ENCODE measurements at places on chromosomes 7 and 10.

GRCh38 chr7:19295376-19295775 lies 150.2 kb upstream of the FERD3L start:
- no peak for DNase-seq

DNA sequence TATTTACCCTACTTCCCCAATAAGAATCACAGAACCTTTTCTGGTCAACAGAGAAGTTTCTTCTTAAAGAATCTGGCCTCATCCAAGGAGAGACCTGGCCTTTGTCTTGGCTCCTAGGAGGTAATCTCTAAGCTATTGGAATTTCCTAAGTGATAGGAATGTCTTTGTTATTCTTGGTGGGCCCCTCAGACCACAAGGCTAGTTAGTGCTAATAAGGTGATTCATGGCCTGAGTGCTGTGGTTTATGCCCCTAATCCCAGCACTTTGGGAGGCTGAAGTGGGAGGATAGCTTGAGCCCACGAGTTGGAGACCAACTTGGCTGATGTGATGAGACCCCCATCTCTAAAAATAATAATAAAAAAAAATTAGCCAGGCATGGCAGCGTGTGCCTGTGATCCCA lies 60.0 kb upstream of the CYP2C18 start:
- DNase-seq: no peak

DNA sequence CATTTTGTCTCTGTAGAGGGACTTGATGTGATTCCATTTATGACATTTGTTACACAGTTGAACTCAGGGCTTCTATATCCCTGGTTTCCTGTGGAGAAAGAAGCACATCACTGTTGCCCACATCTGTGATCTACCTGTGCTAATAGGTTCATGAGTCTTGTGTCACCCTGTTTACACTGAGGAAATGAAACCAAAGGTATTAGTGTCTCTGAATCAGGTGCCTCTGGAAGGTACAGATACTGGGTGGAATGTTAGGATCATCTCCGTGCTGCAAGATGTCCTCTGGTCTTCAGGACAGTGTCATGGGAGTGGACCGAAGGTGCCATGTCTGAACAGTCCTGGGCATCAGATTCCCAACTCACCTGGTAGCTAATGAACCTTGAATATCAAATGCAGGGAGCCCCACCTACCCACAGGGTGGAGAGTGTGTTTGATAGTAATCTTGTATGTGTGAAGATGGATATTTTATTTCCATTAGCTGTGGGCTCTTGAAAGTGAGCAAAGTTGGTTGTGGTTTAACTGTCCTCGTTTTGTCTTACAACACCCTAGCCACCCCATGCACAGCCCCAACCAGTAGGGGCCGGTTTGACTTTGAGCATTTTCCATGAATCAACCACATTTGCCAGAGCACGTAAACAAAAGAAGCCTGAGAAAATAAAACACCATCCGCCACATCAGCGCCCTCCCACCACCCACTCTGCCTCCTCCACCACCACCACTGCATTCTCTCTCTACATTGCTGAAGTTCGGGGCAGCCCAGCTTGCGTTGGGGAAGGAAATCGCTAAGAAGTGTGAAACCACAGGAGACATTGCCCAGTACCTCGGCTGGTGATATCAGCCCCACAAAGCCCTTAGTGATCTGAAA lies 40.7 kb downstream of the TARP start:
- DNase-seq: no peak

GRCh38 chr7:100163871-100164270 lies 4.5 kb downstream of the GAL3ST4 start:
- no peak for DNase-seq

GRCh38 chr7:91633013-91633441 lies 247.5 kb downstream of the MTERF1 start:
- DNase-seq: no peak

GRCh38 chr7:43010061-43010460 lies 77.9 kb downstream of the MRPL32 start:
- DNase-seq: no peak

DNA sequence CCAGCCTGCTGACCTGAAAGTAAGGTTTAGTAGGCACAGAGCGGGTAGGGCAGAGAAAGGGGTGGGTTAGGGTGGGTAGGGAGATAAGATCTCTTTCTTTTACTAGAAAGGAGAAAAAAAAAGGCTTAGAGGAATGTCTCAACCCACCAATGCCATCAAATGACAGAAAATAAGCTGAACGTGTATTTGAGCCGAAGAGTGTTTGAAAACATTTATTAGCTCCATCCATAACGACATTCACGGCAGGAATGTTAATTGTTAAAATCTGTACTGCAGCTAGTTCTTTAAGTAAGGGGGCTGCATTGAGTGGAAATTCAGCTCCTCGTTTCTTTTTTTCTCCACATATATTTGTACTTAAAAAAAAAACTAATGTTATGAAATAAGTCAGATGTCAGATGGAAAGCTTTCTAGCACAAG lies 63.7 kb upstream of the ARID5B start:
- DNase-seq: no peak

- no peak for DNase-seq
Measured at GRCh38 chr10:34351161-34351560, 463.9 kb downstream of the PARD3 start.

- no peak for DNase-seq
Measured at GRCh38 chr7:77209479-77210139, 10.0 kb upstream of the FGL2 start.

DNA sequence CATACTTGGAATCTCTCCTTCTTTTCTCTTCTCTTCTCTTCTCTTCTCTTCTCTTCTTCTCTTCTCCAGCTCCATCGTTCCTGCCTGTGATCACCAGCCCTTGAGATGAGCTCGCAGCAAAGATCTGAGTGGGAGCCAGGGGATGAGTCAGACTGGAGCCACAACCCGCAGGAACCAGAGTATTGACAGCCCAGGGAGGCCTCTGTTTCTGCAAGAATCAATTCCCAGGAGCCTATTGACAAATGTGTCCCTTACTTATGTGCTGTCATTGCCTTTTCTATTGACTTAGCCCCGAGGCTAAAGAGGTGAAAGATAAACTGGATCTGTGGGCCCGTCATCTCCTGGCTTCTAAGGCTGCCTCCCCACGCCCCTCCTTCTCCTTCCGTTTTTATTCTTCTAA lies 13.1 kb upstream of the HABP2 start:
- DNase-seq: peak; percentile 42

DNA sequence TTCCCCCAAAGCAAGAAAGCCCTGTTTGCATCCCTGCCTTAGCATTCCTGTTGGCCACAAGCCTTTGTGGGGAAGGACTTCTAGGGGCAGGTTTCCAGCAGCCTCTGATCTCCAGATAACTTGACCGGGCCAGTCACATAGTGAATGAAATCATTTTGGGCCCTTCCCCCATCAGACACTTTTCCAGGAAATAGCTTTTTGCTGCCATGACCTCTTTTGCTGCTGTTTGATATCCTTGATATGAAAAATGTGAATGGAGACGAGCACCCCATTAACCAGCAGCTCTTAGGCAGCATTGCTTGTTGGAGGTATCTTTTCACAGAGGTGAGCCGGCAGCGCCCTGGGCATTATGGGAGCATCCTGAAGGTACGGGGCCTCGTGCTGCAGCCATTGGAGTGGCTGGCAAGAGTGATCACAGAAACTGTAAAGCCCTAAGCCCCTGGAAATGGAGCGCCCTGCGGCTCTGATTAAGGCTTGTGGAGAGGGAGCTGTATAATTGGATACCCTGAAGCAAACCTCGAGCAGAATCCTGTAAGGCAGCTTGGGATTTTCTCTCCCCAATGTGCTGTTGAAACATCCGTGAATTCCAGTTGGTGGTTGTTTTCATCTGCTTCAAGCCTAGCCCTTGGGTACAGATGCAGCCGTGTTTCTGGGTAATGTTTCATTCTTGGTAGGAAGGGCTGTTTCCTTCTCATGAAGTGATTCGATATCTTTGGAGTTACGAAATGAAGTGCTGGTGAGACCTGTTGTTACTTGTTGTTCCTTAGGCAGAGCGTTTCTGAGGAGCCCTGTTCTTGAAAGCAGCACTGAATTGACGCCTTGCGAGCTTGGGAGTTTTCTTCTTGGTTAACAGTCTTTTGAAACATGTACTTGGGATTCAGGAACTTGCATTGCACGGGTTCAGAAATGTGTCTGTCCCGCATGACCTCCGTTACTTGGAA lies 179.0 kb downstream of the PTEN start:
- DNase-seq: peak; percentile 69

DNA sequence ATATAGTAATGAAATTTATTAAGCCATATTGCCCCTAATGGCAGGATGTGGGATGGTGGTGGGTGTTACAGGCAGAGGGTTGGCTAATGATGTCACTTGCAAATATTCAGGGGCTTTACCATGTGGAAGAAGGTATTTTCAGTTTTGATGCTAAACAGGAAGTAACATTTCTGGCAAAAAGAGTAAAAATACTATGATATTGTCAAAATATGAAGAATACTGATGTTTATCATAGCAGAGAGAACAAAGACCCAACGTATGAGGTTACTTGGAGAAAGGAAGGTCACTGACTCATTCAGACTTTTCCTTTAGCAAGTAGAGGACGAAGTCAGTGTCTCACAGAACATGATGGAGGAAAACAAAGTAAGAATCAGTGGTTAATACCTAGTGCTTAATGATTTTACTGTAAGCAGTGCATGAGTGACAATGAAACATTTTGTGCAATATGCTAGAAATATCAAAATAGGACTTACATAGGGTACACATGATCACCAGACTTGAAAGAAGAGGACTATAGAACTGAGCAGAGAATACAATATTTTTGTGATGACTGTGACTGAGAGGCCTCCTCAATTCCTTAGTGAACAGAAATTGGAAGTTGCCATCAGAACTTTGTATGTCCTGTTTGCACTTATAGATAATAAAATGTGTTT lies 89.7 kb upstream of the STEAP4 start:
- no peak for DNase-seq

DNA sequence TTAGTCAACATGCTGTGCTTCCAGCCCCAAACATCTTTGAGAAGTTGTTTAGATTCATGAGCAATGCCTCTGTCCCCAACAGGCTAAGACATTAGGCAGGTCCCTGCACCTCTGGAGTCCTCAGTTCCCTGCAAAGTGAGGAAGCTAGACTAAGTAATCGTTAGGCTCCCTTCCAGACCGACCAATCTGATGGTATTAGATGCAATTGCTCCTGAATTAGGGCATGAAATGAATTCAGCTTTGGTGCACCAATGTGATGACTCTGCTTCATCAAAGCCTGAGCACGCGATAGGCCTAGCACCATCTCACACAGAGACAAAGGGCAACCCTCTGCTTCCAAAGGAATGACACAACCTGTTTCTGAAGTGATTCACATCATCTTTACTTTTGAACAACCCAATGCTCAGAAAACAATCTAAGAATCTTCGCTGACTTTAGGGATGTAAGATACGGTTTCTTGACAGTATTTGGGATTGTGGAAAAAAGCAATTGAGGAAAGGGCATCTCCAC lies 723 bp upstream of the TES start:
- no peak for DNase-seq

DNA sequence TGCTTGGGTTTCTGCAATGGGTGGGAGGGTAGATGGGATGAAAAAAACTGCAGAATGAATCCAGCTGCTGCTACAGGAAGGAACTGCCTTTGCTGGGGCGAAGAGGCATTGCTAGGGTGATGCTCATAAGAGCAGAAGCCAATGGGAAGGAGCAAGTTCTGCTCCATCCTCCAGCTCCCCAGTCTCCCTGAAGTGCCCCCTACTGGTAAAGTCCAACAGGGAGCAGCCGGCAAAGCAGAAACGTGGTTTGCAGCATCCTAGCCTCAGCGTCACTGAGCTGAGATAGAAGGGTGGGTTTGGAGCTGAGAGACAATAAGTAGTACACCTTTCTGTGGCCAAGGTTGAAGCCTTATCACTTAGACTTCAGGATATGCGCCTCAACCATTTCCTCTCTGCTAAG lies 220.5 kb downstream of the CCSER2 start:
- no peak for DNase-seq

DNA sequence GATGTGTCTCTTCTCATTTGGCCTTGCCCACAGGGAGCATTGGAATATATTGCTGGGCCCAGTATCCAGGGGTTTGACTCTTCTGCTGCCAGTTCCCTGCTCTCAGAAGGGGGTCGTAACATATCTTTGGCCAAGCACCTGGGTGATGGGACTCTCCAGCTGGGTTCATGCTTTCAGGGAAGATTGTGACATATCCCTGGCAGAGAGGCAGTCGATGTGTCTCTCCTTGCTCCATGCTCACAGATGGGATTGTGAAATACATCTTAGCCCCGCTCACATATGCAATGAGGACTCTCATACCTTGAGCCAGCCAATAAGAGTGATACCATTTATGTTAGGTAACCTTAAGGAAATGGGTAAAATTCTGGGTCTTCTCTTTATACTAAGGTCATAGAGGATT lies 39.2 kb upstream of the ZNF680 start:
- DNase-seq: no peak

GRCh38 chr10:76667408-76668370 lies 969.9 kb downstream of the KCNMA1 start:
- DNase-seq: no peak

All from GM04503 (cell line).